ENCODE measurements at places on chromosomes 2 and 18.

DNA sequence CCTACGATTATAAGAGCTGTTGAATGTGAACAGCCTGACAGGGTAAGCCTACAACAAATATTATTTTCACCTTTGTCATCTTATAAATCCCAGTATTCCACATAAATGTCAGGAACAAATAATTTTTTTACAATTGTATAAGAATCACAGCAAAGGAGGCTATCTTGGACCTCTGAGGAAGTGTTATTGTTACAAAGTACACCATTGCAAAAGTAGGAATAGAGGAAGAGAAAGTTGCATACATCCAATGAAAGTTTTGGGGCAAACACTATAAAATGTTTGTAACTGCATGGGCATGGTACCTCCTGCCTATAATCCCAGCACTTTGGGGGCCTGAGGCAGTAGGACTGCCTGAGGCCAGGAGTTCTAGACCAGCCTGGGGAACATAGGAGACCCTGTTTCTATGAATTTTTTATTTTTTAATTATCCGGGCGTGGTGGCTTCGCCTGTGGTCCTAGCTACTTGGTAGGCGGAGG is 715 bp upstream of the MEMO1 start:
- DNase-seq, result peak; percentile 23

- DNase-seq, result peak; percentile 25
Measured at GRCh38 chr18:76494231-76495005, 624 bp downstream of the ZNF516 start.

DNA sequence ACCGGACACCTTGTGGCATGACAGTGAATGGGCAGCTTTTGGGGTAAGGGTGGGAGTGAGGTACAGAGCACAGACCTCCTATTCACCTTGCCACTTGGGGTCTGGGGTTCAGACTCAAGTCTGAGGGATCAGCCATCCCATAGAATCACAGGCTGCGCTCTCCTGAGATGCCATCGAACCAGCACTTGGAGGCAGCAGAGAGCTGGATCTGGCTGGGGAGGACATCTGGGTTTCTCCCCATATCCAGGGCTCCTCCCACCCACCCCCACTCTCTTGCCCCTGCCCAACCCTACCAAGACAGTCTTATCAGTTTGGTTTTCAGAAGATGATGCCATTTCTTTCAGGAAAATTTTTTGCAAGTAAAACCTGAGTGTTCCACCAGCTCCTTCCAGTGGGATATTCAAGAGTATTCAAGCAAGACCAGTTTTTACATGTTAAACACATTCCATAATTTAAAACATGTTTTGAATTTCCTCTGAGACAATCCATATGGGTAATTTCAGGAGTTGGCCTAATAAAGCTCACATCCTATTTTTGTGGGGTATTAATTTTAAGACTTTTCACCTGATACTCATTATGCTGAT is 29.2 kb upstream of the TEX44 start:
- DNase-seq, result peak; percentile 72

- no peak for DNase-seq
Measured at GRCh38 chr2:98643496-98644100, 35.2 kb downstream of the UNC50 start.

GRCh38 chr2:124985270-124985669 is 960.2 kb downstream of the CNTNAP5 start:
- DNase-seq, result no peak

DNA sequence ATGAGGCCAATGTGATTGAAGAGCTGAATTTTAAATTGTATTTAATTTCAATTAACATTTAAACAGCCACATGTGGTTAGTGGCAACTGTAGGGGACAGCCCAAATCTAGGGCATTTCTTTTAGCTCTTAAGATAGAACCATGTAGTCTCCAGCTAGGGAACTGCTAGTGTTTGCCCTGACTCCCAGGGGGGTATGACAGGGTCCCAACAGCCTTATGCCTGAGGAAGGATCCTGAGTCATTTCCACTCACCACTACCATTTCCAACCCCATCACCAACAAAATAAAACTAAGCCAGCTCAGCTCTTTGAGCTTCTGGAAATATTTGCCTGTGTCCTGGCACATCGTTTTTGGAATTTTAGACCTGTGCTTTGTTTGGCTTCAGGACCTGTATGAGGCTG is 13.7 kb upstream of the GMCL1 start:
- no peak for DNase-seq

DNA sequence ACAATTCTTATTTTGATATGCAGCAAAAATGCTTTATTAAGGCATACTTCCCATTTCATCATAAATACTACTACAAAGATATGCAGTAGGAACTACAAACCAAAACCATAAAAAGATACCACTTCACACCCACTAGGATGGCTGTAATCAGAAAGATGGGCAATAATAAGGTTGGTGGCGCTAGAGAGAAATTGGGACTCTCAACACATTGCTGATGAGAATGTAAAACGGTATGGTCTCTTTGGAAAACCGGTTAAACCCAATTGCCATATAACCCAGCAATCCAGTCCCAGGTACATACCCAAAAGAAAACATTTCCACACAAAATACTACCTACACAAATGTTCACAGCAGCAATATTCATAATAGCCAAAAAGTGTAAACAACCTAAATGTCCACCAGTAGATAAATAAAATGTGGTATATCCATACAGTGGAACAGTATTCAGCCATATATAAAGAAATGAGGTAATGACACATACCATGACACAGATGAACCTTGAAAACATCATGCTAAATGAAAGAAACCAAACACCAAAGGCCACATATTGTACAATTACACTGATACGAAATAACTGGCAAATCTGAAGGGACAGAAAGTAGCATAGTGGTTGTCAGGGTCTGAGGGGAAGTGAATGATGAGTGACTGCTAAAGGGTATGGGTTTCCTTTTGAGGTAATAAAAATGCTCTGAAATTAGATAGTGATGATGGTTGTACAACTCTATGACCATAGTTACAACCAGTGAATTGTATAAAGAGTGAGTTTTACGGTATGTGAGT is 12.7 kb downstream of the SP3 start:
- no peak for DNase-seq

GRCh38 chr18:61972389-61973264 is 79.8 kb upstream of the RNF152 start:
- DNase-seq, result no peak

GRCh38 chr18:50866765-50867164 is 12.2 kb upstream of the ME2 start:
- DNase-seq, result no peak

DNA sequence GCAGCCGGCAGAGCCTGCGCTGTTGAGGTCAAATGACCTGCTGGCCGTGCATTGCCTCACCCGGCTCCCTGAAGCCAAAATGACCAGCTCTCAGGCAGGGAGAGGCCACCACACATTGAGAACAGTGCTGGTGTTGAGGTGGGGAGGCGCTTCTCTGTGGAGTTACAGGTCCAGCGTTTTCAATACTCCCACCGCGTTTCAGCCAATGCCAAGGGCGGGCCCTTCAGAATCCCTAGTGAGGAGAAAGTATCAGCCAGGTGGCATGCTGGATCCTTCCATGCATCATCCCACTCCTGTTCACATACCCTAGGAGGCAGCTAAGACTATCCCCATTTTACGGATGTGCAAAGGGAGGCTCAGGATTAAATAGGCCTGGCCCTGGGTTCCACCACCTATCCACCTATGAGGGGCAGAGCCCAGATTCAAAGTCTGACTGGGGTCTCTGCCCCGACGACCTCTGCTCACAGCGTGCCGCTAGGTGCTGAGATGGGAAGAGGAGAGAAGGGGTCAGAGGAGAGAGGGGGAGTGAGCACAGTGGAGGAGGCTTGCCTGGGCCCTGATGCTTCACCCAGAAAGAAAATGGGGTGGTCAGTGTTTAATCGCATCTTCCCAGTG is 137.6 kb upstream of the ID2 start:
- DNase-seq, result no peak

- no peak for DNase-seq
Measured at GRCh38 chr2:168272225-168272624, 24.8 kb upstream of the STK39 start.

DNA sequence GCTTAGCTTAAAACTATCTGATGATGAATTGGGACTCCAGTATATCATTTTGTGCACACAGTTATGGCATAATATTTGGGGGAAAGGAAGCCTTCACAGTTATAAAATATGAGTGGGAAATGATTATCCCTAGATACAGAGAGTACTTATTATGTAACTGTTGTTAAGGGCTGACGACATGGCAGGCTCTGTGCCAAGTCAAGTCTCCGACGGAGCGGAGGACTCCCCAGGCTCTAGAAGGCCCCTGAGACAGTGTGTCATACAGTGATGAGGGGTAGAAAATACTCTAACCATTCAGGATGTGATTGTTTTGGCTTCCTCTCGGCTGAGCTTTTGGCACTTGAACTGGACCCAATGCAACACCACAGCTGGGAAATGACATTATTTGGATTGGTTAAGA is 211.8 kb downstream of the SLC8A1 start:
- no peak for DNase-seq

DNA sequence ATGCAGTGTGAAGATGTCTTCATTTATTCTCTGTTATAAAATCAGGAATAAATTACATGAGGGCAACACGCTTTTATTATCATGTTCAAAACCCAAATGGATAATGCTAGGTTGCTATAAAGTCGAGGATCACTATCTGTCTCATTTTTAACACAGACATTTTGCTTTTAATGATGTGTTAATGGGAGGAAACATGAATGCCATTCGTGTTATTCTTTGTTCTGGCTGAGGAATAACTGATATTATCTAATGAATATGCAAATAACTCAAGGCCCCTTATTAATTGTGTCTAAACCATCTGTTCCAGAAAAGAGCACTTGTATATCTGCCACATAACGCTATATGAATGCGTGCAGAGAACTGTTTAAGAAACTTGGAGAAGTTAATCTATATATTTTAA is 576.1 kb downstream of the DCDC2C start:
- no peak for DNase-seq

DNA sequence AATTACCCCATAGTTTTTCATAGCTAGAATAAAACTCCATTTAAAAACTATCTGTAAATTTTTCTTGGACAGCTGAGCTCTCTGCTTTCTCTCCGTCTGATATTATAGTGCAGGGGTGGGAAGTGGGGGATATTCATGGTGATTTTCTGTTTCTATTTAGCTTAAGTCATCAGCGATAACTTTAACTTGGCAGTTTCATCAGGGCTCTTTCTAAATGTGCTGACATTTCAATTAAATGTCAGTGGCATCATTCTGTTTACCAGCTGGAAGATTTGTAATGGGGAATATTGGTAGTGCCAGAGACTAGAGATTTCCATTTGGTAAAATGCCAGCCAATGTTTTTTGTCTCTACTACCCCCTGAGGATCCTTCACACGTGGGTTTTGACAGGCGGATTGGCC is 53.5 kb upstream of the CAPN13 start:
- no peak for DNase-seq

DNA sequence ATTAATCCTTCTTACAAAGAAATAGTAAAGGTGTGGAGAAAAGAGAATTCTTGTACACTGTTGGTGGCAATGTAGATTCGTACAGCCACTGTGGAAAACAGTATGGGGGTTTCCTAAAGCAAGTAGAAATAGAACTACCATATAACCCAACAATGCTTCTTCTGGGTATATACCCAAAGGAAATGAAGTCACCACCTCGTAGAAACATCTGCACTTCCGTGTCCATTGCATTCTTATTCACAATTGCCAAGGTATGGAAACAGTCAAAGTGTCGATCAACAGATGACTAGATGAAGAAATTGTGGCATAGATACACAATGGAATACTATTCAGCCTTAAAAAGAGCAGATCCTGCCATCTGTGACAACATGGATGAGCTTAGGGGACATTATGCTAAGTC is 93.4 kb upstream of the TGIF1 start:
- DNase-seq, result no peak

GRCh38 chr2:172102391-172103359 is at the start of gene DLX2:
DLX2 (minus strand) TSS chr2:172102900; CDS start chr2:172102538, 362 bp downstream.
- peak; percentile 51 for DNase-seq

- DNase-seq, result no peak
Measured at GRCh38 chr18:74139411-74139810, 8.2 kb downstream of the FBXO15 start.

DNA sequence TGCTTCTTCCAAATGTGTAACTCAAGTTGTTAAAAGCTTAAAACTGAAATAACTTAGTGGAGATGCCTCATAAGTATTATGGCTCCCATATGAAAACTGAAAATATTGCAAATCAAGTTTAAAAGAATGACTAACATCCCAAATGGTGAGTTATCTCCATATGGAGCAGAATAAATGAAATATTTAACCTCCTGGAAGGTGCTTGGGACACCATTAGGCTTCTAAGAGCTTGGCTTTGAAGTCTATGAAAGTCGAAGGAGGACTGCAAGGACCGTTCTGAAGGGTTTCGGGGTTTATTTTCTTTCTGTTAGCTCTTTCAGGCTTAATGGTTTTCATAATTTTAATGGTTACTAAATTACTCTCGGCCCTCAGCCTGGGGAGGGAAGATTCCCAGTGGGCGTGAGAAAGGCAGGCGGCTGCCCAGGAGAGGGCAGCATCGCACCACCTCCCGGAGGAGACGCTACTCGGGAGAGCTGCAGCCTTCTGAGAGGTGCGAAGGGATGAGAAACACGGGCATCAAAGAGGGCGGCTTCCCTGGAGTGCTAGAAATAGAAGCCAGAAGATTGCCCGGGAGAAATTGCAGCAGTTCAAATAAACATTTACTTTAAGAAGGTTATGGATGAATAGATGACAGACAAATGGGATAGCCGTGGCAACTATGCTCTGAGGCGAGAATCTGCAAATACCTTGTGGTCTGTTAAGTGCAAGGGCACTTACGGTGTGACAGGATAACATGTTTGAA is 43.1 kb downstream of the MAP3K19 start:
- DNase-seq, result peak; percentile 38

GRCh38 chr2:207768168-207768865 is 1.4 kb downstream of the FZD5 start:
- DNase-seq, result peak; percentile 42

- DNase-seq, result no peak
Measured at GRCh38 chr2:176035013-176035691, 33.1 kb upstream of the LNPK start.

GRCh38 chr18:21054252-21054821 is 57.3 kb downstream of the ROCK1 start:
- DNase-seq, result no peak

GRCh38 chr2:175468431-175469098 is 287.1 kb upstream of the ATP5MC3 start:
- no peak for DNase-seq

GRCh38 chr2:85042330-85042729 is 71.4 kb downstream of the KCMF1 start:
- no peak for DNase-seq

DNA sequence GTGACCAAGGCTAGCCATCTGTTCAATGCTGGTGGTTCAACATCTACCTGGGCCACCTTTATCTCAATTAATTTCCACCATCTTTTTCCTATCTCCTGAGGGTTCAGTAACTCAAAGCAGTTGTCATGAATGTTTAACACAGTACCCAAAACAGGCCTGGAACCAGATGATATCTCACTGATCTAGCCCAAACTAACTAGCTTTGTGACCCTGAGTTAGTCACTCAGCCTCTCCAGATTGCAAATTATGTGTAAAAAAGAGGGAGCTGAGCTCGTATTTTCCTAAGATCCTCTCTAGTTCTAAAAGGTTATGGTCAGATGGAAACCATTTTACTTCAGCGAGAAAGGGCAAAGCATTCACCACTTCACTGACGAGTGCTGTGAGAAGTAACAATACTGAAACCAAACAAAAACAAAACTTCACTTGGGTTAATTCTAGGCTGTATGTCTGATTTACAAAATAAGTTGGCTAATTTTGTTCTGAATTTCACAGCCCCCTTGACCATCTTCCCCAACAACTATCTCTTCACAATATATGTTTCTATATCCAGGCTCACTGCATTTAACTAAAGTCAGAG is 14.8 kb downstream of the SPRED2 start:
- DNase-seq, result no peak

- no peak for DNase-seq
Measured at GRCh38 chr2:10221976-10222870, 80.5 kb upstream of the HPCAL1 start.

GRCh38 chr2:192983173-192983572 is 788.4 kb upstream of the TMEFF2 start:
- no peak for DNase-seq

All from hippocampal formation (tissue), 2 donors.